Fibroblast of lung (primary cell): ENCODE measurements at places on chromosomes 13 and 19. TPM values are rescaled to one million over a fixed set of nuclear protein-coding genes. Genes with fewer than 3 reads are reported as not detected.

The DNAAF3 gene
- under 0.01 and 0.17 TPM in 2 replicates for total RNA-seq

The SHISA7 gene
- not detected in 2 replicates for total RNA-seq

The MYDGF gene
- 140 and 181 TPM in 2 replicates for total RNA-seq

The ZNF132 gene
- 9.5 and 14.5 TPM in 2 replicates for total RNA-seq

The BRME1 gene
- 0.51 and 0.83 TPM in 2 replicates for total RNA-seq

The C1QTNF9 gene
- under 0.01 TPM in 1 of 2 replicates, not detected in the other for total RNA-seq

The TPM4 gene
- total RNA-seq, result 720 and 822 TPM in 2 replicates

The MUC16 gene
- total RNA-seq, result not detected in 2 replicates

The TMEM143 gene
- total RNA-seq, result 2.8 and 8.3 TPM in 2 replicates

The TMEM145 gene
- total RNA-seq, result 0.83 TPM in 1 of 2 replicates, not detected in the other

The CALR3 gene
- not detected in 2 replicates for total RNA-seq

The SLC5A5 gene
- not detected in 2 replicates for total RNA-seq

The PBX4 gene
- total RNA-seq, result 1.5 and 1.7 TPM in 2 replicates

The UQCR11 gene
- total RNA-seq, result 89.2 and 110 TPM in 2 replicates

The GARRE1 gene
- total RNA-seq, result 8.5 and 10.9 TPM in 2 replicates

The OR4F17 gene
- total RNA-seq, result not detected in 2 replicates

The LYPD3 gene
- total RNA-seq, result 0.50 and 0.51 TPM in 2 replicates

The SBK3 gene
- total RNA-seq, result 0.26 and 0.66 TPM in 2 replicates

The ZNF329 gene
- 17.2 and 21.1 TPM in 2 replicates for total RNA-seq

The ZNF729 gene
- total RNA-seq, result not detected in 2 replicates
